ENCODE measurements at places on chromosomes 6 and 20.

GRCh38 chr6:157253017-157253416 lies 70.3 kb downstream of the TMEM242 start:
- no peak for DNase-seq

- DNase-seq: no peak
These were observed 19.5 kb upstream of the GPR6 start for GRCh38 chr6:109958626-109959025.

GRCh38 chr20:8094415-8094818 lies 37.6 kb upstream of the PLCB1 start:
- no peak for DNase-seq

GRCh38 chr20:50848846-50849673 lies 54.2 kb downstream of the BCAS4 start:
- no peak for DNase-seq

DNA sequence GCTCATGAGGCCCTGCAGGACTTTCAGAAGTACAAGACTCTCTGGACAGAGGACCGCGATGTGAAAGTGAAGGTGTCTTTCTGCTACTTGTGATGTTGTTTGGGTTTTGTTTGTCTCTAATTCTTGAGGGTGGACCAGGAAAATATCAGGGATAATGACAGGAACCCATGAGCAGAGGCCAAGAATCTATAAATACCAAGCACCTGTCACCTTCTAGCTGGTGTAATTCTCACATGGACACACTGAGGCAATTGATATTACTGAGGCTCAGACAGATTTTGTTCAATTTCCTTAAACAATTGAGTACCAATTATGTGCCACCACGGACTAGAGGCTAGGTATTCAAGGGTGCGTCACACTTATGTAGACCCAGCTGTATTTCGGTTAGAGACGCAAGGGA lies 107.9 kb downstream of the DNAH8 start:
- no peak for DNase-seq

GRCh38 chr6:53730767-53731166 lies 64.0 kb upstream of the LRRC1 start:
- DNase-seq: no peak

DNA sequence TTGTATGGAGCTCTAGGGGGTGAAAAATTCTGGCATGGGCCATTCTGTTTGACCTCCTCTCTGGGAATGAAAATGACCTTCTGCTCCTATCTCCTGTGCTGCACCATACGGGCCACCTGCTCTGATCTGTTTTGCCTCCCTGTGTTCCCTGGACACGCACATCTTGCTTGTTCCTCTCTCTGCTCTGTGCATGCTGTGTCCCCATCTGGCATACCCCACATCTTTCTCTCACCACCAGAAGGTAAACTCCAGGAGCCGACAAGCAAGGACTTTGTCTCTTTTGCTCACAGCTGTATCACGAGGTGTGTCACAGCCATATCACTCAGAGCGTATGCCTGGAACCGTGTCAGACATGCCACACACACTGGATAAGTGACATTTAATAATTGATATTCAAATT lies 208.4 kb upstream of the DTNBP1 start:
- no peak for DNase-seq

DNA sequence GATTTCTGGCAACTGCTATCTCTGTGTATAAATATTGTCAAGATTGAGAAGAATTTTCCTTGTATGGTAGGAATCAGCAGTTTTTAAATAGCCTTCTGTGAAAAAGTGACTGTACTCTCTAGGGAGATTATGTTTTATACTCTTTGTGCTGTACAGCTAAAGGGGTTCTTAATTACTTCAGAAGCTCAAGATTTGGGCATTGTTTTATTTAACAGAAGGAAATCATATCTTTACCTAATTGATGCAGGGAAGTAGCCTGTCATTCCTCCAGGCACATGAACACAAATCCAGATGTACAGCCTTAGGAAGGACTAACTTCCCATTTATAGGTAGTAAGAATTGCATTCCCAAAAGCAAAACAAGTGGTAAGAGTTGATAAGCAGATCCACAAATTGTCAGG lies 1.3 kb downstream of the CALHM5 start:
- no peak for DNase-seq

DNA sequence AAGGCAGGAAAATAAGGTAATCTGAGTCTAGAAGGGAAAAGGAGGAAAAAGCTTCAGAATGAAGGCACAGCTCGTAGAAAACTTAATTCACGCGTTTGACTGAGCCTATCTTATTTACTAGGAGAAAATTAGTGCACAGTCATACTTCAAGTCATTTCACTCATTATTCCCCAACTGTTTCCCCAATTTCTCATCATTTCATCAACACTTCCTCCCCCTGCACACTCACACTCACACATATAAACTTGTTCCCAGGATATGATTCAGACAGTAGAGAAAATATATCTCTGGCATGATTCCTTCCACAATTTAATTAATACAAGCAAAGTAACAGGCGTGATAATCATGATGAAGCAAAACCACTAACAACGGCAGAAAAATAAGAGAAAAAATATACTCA lies 94.5 kb upstream of the F13A1 start:
- no peak for DNase-seq

DNA sequence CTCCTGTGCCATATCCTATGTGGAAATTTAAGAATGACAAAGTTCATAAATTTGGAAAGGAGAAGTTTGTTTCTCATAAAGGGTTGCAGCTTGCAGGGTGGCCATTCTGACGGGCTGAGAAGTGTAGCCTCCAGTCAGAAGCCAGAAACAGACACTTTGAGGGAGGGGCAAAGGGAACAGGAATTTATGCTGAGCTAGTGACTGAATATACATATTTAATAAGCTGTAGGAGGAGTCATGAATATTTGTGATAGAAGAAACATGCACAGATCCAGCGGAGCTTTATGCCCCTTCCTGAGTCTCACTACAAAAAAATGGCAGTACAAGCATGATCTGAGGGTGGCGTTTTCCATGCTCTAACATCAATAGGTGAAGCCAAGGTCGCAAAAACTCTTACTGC lies 798.3 kb downstream of the KIF16B start:
- no peak for DNase-seq

DNA sequence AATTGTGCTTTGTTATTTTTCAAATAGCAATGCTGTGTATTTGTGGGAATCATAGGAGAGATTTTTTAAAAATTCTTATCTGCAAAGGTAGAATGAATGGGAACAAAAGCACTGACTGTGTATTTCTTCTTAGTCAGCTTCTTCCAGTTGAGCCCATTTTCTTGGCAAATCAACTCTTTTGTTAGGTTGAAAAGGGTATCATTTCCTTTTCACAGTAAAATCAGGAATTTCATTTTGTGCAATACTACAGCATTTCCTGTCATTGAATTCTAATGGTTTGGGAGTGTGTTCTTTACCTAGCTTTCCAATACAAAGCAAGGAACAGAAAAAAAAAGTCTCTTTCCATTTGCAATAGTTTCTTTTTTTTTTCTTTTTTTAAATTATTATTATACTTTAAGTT lies 19.0 kb upstream of the EXOC2 start:
- DNase-seq: no peak

GRCh38 chr20:54244113-54244512 lies 36.2 kb downstream of the PFDN4 start:
- DNase-seq: no peak

DNA sequence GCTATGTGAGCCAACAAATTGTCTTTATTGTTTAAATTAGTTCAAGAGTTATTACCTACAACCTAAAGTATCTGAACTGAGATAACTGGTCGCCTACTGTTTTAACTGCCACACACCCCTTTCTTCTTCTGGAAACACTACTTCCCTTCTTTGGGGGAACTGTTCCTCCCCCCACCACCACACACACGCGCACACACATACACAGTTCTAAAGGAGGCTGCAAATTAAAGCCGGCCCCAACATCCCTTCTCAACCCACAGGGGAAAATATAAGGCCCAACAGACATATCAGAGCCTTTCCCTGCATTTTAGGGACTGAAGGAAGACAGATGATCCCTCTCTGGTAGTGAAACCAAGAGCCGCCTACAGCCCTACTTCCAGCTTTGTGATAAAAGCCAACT lies 348.0 kb upstream of the JARID2 start:
- no peak for DNase-seq

GRCh38 chr20:44720621-44720996 lies 5.4 kb downstream of the CCN5 start:
- no peak for DNase-seq

GRCh38 chr20:14986026-14986655 lies 648.7 kb upstream of the FLRT3 start:
- no peak for DNase-seq

GRCh38 chr6:84560436-84561390 lies 203.7 kb downstream of the TBX18 start:
- no peak for DNase-seq

GRCh38 chr6:129696843-129697242 lies 13.1 kb downstream of the ARHGAP18 start:
- no peak for DNase-seq

DNA sequence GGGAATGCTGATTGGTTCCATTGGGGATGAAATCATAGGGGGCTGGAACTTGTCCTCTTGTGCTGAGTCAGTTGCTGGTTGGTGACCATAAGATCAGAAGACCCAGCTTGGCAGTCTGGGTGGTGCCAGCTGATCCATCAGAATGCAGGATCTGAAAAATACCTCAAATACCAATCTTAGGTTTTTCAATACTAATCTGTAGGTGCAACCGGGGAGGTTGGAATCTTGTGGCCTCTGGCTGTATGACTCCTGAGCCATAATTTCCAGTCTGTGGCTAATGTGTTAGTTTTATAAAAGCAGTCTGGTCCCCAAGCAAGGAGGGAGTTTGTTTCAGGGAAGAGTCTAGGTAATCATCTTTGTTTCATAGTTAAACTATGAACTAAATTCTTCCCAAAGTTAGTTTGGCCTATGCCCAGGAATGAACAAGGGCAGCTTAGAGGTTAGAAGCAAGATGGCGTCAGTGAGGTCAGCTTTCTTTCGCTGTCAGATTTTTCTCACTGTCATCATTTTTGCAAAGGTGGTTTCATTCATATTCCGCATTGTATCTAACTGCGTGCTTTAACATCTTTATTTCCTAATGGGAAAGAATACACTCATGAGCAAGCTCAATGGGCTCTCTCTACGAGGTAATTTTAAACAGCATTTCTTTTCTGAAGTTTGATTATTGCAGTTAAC lies 2.0 kb downstream of the ARMH2 start:
- DNase-seq: no peak

GRCh38 chr6:38477680-38478260 lies 162.0 kb downstream of the BTBD9 start:
- no peak for DNase-seq

DNA sequence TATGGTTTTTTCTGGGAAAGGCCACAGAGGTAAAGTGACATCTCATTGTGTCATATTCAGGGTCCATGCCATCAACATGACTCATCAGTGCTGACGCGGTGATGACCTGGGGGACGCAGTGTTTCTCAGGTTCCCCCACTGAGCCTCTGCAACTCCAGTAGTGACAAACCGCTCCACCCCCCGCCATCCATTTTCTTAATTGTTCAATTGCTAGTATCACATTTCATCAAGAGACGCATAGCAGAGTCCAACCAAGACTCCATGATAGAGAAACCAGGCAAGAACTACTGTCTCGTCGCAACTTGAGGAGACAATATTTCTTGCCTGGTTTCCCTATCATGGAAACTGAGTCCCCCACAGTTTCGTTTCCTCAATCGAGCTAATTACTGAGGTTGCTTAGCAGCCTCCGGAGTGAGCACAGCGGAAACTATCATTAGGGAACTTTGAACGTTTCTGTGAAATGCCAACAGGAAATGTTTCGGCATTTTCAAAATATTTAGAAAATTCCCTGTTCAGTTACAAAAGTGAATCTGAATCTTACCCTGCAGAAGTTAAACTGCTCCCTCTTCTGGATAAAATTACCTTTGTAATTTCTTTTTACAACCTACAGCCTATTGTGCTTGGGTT lies 12.2 kb upstream of the SERPINB1 start:
- peak; percentile 64 for DNase-seq

- no peak for DNase-seq
These were observed 61.7 kb upstream of the ZMYND8 start for GRCh38 chr20:47418069-47418757.

GRCh38 chr6:7674291-7674690 lies 51.6 kb upstream of the BMP6 start:
- no peak for DNase-seq

GRCh38 chr6:5762561-5762968 lies 244.2 kb downstream of the NRN1 start:
- DNase-seq: no peak

DNA sequence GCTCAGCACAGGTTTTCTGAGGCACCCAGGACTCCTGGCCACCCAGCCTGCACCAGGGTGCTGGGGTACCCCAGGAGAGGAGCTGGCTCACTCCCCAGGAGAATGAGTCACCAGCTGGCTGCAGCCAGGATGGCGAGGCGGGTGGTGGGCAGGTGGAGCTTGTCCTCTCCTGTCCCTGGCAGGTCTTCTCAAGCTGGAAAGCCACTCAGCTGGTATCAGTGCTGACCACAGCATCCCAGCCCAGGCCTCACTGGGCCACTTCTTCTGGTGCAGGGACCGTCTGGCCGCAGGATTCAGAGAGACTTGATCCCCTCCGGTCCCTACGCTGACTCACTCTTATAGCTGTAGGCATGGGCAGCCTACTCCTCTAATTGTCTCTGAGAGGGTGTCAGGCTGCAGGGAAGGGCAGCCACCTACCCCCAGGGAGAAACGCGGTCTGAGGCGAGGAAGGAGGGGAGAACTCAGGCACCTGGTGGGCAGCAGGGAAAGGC lies 22.2 kb downstream of the TFEB start:
- DNase-seq: no peak

DNA sequence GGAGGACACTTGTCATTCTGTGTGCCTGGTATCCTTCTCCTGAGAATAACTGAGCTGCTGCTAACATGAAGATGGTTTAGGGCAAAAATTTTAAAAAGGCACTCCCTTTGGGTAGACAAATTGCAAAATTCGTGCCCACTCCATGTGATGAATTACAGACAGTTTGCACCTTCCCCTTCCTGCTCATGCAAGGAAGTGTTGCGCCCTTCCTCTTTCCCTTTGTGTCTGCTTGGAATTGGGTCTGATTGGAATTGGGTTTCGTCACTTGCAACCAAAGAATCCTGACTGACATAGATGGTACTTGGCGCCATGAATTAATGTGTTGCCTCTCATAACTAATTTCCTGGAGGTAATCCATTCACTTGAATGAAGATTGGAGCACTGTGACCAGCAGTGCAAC lies 62.3 kb upstream of the SHLD1 start:
- no peak for DNase-seq

DNA sequence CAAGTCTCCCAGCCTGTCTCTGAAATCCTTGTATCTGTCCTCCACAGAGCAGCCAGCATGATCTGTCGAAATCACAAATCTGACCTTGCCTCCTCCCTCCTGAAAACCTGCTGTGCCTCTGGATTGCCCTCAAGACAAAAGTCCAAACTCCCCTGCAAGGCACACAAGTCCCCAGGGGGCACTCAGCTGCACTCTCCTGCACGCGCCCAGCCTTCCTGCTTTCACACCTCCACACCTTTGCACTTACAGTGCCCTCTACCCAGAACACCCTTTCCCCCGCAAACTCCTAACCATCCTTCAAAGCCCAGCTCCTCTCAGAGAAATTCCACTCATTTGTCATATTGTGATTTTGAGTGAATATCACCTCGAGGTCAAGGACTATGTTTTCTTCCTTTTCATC lies 83.4 kb upstream of the TOP1 start:
- no peak for DNase-seq

Data from stimulated activated CD4-positive, alpha-beta T cell treated with anti-CD3 and anti-CD28 coated beads, Interleukin-1b, Interleukin-23, amount 100 ng/mL, for 1 hour (primary cell).